ENCODE measurements at places on chromosomes 6 and 20. TPM values are rescaled to one million over a fixed set of nuclear protein-coding genes. Genes with fewer than 3 reads are reported as not detected.

SYCP2L gene
- 5.8 TPM for polyA plus RNA-seq

FAM120B gene
- polyA plus RNA-seq: 35.7 TPM

MYBL2 gene
- 25.8 TPM for polyA plus RNA-seq

ZNF165 gene
- polyA plus RNA-seq: 3.0 TPM

PLA2G7 gene
- 0.88 TPM for polyA plus RNA-seq

OR2H2 gene
- polyA plus RNA-seq: 0.14 TPM

SPATA25 gene
- 2.4 TPM for polyA plus RNA-seq

LTB gene
- polyA plus RNA-seq: 1.5 TPM

KIFC1 gene
- polyA plus RNA-seq: 53.2 TPM

PRDM1 gene
- polyA plus RNA-seq: 9.9 TPM

THBS2 gene
- 7.5 TPM for polyA plus RNA-seq

GRCh38 chr6:27962506-27962905 is 5.5 kb downstream of the OR2B6 start:
- DNase-seq: no peak

- no peak for DNase-seq
These were observed 8.4 kb upstream of the IRF4 start for GRCh38 chr6:382883-383810.

DNA sequence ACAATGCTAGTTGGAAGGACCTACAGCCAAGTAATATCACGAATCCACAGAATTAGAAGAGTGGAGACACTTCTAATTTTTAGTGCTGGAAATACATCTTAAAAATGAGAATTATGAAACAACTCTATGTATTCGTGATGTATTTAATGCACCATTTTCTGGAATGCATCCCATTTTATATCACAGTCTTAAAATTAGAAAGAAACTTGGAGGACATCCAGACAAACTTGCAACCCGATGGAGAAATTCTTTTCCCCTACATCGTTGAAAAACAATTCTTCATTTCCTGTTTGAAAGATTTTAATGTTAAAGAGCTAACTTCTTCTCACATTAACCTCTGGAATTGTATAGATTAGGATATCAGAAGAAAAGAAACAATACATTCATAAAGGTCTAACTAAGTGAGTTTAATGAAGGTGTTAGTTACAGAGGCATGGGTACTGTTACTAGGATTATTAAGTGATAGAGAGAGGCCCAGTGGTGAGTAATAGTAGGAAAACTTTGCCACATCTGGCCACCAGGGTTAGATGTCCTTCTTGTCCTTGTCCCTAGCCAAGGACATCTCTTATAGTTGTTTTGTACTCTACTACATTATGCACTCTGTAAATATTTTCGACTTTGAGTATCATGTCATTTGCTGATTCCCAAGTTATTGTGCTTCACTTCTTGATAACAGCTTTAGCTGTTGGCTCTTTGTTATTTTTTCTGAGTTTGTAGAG is 502.4 kb upstream of the PTCHD4 start:
- DNase-seq: peak; percentile 53

- DNase-seq: no peak
These were observed 181.9 kb downstream of the HAO1 start for GRCh38 chr20:7758406-7758805.

GRCh38 chr6:152355166-152355565 is 282.0 kb downstream of the SYNE1 start:
- DNase-seq: no peak

DNA sequence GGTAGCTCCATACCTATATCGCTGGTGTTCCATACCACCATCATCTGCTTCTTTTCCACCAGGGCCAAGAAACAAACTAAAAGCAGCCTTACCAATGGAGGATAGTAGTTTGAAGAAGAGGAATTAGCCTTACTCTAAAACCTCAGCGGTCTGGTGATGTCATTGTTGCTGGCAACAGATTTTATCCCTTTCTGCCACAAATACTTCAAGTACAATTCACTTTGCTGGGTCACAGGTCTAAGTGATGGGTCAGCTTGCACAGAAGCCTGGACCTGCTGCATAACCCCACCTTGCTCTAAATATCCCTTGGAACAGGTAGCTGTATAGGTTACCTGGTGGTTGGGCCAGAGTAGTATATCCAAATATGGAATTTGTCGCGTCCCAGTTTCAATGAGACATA is 53.2 kb upstream of the THEMIS start:
- DNase-seq: no peak

GRCh38 chr6:2028457-2029038 is 216.9 kb downstream of the GMDS start:
- peak; percentile 14 for DNase-seq

DNA sequence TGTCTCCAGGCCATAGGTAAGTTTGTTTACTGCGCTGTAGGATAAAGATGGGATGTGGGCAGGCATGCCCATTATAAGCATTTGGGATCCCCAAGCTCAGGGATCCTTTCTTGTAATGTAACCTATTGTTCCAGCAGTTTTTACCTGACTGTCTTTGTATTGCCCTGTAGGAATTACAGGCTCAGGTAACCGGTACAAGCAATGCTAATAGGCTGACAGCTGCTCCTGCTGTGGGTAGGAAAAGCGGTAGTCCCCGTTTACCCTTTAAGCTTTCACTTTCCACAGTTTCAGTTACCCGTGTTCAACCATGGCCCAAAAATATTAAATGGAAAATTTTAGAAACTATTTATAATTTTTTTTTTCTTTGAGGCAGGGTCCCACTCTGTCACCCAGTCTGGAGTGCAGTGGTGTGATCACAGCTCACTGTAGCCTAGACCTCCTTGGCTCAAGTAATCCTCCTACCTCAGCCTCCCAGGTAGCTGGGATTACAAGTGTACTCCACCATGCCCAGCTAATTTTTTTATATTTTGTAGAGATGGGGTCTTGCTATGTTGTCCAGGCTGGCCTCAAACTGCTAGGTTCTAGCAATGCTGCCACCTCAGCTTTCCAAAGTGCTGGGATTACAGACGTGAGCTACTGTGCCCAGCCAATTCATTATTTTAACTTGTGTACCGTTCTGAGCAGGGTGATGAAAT is 108.6 kb downstream of the CDYL start:
- DNase-seq: no peak

All from left lung (tissue), 14 donors.